CD8-positive, alpha-beta T cell (primary cell): ENCODE measurements at places on chromosomes 1 and 21. TPM values are rescaled to one million over a fixed set of nuclear protein-coding genes. Genes with fewer than 3 reads are reported as not detected.

Gene ZFYVE9
- total RNA-seq, result 6.3 TPM

Gene PIGV
- 12.7 TPM for total RNA-seq

Gene BEND5
- total RNA-seq, result 9.4 TPM

Gene SORT1
- 0.73 TPM for total RNA-seq

Gene FALEC
- not detected for total RNA-seq

GRCh38 chr1:32873484-32873883 is 2.8 kb upstream of the FNDC5 start:
- DNase-seq, result no peak

DNA sequence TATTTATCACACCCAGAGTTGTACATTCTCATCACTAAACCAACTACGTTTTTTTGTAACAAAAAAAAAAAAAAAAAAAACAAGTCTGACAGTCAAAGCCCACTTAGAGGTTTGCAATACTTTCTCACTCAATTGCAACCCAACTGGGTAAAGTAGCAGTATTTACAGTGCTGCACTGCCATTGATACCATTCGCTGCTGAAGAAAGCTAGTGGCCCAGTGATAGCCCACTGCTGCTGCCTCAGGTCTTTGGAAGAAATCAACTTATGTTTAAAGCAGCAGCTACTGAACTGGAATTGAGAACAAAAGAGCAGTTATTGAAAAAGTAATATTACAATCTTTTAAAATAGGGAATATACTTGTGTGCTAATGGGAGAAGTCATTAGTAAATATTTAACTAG is 2.7 kb downstream of the HNRNPU start:
- no peak for DNase-seq

GRCh38 chr1:48715921-48716320 is 60.8 kb downstream of the BEND5 start:
- DNase-seq, result no peak

DNA sequence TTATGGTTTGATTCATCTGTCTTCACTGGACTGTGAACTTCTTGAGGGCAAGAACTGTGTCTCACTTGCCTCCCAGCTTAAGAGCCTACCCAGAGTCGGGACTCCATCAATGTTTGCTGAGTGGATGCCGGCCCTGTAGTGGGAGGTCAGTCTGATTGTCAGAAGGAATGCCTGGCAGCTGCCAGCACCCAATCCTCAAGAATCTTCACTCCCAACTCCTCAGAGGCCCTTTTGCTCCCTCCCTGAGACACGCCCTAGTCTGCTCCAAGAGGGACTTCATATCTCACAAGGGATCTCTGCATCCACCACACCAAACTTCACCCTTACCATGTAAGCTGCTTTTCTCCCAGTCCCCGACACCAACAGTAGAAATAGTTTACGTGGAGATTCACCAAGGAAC is 15.2 kb upstream of the KDM4A start:
- DNase-seq, result no peak

DNA sequence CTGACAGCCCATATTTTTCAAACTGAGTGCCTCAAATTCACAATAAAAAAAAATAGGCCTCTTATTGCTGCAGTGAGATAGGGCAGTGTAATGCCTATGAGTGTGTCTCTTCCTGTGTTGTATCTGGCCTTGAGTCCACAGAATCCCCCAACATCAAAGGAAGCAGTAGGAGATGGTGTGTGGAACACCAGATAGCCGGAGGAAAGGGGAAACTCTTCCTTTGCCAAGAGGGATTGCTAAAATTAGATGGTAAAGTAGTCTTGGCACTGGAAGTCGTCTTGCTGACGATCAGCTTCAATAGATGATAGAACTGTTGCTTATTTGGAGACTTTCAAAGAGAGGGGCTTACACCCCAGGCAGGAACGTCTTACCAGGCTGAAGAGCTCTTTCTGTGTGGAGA is 51.8 kb downstream of the RUNX1 start:
- no peak for DNase-seq

DNA sequence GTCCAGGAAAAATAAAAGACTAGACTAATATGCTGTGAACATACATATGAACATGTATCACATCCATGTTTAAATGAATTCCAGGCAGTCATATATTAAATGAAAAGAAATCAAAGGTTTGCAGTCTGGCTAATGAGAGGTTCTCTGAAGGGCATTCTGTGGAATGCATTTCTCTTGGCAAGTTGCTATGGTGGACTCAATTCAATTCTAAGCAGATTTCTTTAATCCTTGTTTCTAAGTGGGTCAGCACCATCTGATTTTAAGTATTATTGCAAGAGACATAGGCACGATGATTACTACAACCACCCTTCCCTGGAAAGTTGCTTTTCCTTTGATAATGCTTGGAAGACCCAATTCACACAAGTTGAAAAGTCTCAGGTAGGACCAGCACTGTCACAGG is 23.9 kb upstream of the ABCA4 start:
- DNase-seq, result no peak

DNA sequence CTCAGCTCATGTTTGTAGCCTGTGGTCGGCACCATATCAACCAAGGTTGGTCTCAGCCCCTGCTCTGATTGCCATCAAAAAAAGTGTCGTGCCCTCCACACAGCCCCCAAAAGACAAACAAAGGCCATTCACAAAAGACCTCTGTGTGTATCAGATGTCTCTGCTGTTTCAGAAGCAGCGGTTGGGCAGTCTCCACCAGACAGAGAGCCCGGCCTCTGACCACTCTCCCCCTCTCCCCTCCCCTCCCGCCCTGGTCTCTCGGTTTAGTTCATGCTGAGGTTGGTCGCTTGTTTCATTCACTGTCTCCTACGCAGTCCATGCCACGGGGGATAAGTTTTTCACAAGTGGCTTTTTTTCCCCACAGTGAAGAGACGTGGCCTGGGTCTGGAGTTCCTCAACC is 27.1 kb downstream of the ACTA1 start:
- no peak for DNase-seq

- no peak for DNase-seq
Measured at GRCh38 chr1:25715888-25716287, 84.1 kb upstream of the SELENON start.

DNA sequence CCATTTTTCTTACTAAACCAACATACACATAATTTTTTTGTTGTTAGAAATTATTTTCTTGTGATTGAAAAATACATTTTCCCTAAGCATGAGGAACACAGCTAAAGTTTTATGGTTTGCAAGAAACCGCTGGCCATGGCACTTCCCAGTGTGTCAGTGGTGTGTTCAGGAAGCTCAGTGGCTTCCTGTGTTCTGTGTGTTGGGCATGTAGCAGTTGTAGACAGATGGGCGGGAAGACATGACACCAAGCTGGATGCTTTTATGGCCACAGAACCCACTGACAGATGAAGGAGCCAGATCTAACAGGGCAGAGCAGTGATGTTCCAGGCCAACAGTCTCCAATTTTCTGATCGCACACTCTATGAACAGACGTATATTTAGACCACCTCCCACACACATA is 119.8 kb downstream of the GALNT2 start:
- DNase-seq, result no peak
